ENCODE measurements at places on chromosomes 2 and 18.

GRCh38 chr18:52319424-52319983 is 20.5 kb upstream of the DCC start:
- DNase-seq, result no peak

- DNase-seq, result no peak
Observed at GRCh38 chr2:188787021-188787657, 187.0 kb upstream of the COL3A1 start.

- DNase-seq, result no peak
Observed at GRCh38 chr18:61710082-61710620, 182.7 kb downstream of the RNF152 start.

- DNase-seq, result no peak
Observed at GRCh38 chr2:111201214-111201613, 80.5 kb downstream of the BCL2L11 start.

DNA sequence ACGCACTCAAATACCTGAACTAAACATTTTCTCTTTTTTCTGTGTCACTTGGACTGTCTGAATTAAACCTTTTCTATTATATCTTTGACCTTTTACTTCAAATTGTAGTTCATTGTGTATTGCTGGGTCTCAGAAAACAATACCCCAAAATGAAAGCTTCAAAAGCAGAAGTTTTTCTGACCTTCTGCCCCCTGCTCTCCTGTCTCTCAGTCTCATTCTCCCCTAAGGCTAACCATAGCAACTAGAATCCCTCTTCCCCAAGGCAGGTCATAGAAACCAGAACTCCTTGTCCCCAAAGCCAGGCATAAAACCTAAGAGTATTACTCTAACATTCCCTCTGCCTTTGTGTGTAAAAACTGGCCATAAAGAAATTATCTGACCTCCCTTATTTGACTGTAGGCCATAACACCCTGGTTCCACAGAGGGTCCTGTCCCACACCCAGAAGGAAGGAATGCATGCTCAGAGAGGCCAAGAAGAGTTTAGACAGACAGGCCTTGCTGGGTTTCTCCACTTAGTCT is 93.5 kb upstream of the B3GNT2 start:
- no peak for DNase-seq

DNA sequence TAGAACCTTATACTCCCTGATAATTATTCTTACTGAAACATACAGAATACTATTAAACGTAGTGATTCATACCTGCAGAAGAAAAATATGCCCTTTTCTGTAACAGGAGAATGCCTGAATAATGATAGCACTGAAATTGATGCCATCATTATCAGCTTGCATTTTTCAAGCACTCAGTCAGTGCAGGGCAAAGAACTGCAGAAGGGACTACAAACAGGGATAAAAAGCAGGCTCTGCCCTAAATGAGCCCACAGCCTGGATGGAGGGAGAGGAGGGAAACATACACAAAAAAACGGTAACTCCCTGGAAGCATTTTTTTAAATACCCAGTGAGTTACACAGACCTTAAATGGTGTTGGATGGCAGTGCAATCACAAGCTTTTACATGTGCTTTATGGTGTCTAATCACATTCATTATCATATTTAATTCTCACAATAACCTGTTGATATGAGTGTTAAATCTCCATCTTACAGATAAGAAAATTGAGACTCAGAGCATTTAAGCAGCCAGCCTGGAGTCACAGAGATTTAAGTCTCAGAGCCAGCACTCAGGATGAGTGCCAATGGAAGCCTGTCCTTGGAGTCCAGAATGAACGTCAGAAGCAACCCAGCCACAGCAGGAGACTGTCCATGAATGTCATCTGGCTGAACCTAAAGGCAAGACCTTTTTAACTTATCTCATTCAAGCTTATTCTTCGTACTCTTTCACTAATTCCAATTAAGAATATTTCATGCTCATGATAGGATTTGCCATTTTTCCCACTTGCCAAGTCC is 139.3 kb upstream of the CTNNA2 start:
- no peak for DNase-seq
